NCI-H460 (cell line): ENCODE measurements at places on chromosomes 2 and 18.

GRCh38 chr18:27142891-27143290 lies 42.2 kb downstream of the CHST9 start:
- DNase-seq, result no peak

DNA sequence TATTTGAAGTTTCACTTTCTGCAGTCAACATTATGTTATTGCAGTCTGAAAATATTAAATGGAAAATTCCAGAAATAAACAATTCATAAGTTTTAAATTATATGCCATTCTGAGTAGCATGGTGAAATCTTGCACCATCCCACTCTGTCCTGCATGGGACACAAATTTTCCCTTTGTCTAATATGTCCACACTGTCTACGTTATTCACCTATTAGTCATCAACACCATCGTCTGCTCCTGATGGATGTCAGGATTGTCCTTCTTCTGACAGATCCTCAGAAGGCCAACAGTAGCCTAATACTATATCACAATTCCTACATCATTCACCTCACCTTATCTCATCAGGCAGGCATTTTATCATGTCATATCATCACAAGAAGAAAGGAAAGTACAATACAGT lies 163.1 kb downstream of the TXNL1 start:
- DNase-seq, result no peak

DNA sequence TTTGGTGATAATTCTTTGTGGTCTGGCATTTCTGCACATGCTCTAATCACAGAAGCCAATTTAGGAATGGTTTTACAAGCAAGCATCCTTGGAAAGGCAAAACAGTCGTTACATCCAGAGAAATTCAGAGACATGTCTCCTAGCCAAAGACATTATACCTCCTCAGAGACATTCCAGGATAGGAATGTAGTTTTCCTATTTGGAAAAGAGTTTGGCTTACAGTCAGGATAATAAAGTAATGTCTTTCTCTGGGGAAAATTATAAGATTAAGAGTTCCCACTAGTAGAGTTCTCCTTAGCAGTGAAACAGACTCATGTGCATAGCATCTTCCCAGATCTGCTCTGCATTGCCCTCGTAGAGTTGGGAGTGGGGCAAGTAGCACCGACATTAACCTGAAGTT lies 753.6 kb upstream of the TMEFF2 start:
- DNase-seq, result no peak

GRCh38 chr18:35369126-35369525 lies 8.0 kb downstream of the ZNF396 start:
- no peak for DNase-seq

DNA sequence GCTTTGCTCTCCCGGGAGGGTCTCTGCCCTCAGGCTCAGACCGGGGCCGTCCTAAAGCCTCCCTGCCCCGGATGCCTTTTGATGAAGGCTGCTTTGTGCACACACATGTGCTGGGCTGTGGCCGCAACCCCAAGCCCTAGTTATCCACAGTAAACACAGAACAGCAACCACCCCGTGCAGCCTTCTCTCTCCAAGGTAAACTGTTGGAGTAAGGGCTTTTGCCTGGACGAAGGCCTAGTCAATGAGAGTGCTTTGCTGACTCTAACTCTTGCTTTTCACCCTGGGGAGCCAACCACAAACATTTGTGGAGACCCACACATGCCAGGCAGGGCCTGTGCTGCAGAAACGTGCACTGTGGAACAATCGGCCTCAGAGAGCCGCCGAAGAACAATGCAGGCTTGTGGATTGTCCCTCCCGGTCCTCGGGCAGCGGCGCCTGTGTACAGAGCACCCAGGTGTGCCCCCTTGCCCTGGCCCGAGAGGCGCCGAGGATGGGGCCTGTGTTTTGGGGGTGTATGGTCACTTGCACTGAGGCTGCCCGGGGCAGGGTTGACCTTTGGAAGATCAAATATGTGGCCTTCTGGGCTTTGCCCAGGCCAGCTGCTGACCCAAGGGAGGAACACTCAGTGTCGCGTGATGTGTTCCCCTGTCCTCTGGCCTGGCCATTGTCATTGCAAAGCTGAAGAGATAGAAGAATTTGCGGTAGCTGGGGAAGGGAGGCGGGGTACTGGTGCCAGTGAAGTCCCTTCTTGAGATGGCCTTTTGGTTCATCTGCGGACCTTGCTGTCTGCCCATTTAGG lies 37.0 kb downstream of the CTIF start:
- DNase-seq, result no peak

DNA sequence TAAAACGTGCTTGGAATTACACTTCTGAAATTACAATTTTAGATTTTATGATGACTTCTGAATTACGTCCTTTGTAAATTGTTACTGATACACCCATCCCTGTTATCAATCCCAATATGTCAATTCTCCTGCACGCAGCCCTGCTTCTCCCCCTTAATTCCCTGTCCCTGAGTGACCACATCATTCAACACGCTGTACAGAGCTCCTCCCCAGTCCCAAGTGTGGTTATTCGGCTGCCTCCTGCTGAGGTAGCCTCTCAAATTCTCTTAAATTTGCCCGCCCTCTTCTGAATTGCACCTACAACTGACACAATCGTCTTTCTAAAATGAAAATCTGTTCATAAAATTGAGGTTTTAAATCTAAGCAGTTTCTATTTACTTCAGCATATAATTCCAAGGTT lies 10.1 kb downstream of the SERPINB8 start:
- no peak for DNase-seq

- no peak for DNase-seq
Measured at GRCh38 chr2:85325466-85325811, 2.4 kb downstream of the TGOLN2 start.

DNA sequence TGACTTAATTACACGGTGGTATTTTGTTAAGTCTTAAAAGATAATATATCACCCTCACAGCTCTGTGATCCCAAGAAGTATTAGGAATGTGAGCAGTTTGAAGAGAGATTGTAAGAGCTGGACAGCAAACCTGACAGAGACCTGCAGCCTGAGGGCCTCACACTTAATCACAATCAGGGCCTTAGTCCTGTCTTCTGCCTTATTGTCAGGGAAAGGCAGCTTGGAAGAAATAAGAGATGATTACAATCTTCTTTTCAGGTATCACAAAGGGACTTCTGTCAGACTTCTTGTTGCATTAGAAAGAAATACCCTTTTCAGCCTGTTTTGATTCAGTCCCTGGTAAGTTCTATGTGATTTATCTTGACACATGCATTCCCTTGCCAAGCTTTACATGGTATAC lies 1433.8 kb upstream of the SLC39A10 start:
- DNase-seq, result no peak

- peak; percentile 43 for DNase-seq
Measured at GRCh38 chr2:164917296-164917903, 37.9 kb downstream of the SLC38A11 start.

GRCh38 chr2:15494877-15495276 lies 66.3 kb downstream of the NBAS start:
- DNase-seq, result no peak

GRCh38 chr2:8412586-8412985 lies 269.3 kb upstream of the ID2 start:
- DNase-seq, result no peak

GRCh38 chr2:119111115-119111975 lies 47.2 kb downstream of the C1QL2 start:
- no peak for DNase-seq

DNA sequence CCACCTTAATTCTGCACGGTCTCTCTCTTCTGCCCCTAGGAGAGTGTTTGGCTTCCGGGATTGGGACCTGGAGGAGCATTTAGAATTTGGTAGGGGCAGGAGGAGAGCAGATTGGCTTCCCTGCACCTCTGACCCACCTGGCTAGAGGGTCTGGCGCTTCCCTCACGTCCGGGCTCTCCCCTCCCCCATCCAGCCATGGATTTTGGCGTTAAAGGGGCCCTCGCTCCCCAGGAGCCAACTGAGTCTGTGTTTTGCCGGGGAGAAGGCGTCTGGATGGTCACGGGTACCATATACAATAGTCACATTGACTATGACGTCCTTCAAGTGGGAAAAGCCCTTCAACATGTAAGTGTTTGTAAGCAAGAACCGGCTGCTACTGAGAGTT lies 6.6 kb downstream of the HOXD3 start:
- DNase-seq, result no peak

DNA sequence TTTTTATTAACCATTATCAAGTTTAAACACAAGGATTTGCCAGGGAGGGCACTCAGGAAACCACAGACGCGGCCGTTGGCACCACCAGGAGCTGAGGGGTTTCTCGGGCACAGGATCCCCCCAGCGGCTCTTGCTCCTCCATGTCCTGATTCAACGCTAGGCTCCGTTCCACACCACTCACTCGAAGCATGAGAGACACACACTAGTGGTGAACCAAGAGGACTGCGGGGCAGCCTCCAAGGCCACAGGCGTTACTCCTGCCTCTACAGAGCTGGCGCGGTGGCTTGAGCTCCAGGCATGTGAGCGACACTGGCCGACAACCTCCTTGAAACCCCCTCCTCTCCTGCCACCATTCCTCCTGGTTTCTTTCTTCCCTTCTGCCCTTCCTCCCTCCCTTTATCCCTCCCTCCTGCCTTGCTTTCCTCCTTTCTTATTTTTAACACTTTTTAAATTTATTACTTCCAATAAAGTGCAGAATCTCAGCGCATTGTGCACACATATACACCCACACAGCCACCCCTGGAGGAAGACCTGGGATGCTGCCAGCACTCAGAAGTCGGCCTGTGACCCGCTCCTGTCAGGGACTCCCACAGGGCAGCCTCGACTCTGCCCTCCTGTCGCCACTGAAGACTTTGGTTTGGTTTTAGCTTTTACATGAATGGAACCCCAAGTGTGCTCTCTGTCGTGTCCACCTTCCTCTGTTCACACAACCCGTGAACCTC lies 21.7 kb downstream of the COX7A2L start:
- no peak for DNase-seq

GRCh38 chr2:60544062-60544461 lies 9.4 kb downstream of the BCL11A start:
- DNase-seq, result no peak

- no peak for DNase-seq
Measured at GRCh38 chr2:216299588-216299987, 72.7 kb downstream of the MARCHF4 start.

DNA sequence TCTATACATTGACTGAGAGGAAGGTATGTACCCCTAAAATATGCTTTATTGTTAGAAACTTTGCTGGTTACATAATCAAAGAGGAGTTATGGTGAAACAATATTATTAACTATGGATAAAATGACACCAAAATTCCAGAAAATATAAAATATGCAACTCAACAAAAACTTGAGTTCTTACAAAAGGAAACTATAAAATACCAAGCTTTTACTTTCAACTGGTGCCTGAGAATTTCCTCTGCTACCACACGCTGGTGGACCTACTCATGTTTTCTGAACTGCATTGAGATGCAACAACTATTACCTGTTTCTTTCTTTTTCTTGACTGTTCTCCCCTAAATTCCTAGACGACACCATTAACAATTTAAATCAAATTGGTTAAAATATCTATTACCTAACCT lies 8.2 kb upstream of the NFE2L2 start:
- DNase-seq, result no peak

DNA sequence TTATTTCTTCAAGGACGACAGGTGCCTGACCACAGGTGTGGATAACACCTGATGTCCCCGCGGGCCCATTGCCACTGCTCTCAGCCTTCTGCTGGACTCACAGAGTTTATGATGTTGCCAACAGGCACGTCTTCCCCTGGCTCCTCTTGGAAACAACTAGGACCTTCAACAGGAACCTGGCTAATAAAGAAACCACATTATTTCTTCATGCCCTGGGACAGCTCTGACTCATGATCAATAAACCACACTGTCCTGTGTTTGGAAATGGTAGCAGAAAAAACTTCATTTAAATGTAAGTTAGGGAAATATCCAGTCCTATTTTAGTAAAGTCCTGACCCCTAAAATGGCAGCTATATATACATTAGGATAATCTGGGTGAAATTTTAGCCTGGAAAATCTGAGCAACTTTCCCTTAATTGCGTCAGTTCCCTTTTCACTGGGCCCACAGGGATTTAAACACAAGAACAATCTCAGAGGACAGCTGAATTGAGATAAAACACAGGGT lies 158.9 kb downstream of the VAPA start:
- no peak for DNase-seq

DNA sequence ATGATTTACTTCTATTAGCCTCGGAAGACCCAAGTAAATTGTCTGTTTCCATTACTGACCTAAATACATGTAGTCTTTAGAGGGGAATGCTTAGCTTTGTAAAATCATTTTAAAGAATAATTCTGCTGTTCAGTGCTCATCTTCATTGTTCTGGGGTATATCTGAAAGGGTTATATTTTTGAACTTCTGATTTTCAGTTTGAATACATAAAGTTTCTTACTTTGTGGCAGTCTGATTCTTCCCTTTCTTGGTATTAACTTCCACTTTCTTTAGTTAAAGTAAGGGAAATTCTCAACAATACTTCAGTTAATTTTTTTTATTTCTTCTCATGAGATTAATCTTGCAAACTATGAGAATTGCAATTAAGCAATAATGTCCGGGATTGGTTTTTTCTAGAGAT lies 148.4 kb downstream of the DOCK10 start:
- DNase-seq, result no peak

DNA sequence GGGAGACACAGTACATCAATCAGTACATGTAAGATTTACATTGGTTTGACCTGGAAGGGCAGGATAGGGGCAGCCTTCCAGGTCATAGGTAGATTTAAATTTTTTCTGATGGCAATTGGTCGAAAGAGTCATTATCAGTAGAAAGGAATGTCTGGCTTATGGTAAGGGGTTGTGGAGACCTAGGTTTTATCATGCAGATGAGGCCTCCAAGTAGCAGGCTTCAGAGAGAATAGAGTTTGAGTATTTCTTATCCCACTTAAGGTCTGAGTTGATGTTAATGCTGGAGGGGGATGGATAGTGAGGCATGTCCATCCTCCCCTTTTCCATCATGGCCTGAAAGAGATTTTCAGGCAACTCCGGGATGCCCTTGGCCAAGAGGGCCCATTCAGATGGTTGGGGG lies 60.7 kb downstream of the SPTBN1 start:
- DNase-seq, result no peak

GRCh38 chr2:238003234-238004031 lies 36.6 kb downstream of the UBE2F start:
- DNase-seq, result no peak
